ENCODE measurements at places on chromosomes 12 and 14. TPM values are rescaled to one million over a fixed set of nuclear protein-coding genes. Genes with fewer than 3 reads are reported as not detected.

Gene ADSS1
- 1.3 TPM for total RNA-seq

DNA sequence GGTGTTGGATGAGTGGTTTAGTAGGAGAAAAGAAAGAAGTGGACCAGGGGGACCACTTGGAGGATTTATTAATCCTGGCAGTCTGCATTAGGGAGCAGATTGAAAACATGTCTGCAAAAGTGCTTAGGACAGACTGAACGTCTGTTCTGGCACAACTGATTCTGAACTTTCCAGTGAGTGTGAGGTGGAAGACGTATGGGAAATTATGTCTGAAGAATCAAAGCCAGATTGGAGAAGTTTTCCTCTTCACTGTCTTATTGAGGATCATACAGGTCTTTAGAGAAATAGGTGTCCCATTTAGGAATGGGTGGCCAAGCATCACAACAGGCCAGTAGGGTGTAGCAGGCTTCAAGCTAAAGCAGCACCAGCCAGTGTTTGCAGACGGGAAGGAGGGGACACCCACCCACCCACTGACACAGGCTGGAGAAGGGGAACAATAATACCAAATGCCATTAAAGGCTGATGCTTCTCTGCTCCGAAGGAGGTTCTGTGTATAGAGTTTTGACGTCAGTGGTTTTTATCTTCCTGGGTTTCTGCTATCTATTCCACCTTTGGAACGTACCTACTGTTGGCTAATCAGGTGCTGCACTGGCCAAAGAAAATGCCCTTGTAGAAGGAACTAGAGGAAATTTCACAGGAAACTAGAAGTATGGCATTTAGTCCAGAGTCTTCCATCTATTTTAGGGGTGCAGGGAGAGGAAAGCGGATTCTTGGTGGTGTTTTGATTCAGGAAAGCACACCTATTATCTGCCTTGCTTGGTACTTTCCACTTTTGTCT is 1.8 kb downstream of the SRRM4 start:
- DNase-seq: no peak

Gene TGFB3
- total RNA-seq: 7.7 TPM

GRCh38 chr12:4779749-4780148 is 59.5 kb downstream of the GALNT8 start:
- no peak for DNase-seq

GRCh38 chr12:101823891-101824290 is 6.9 kb downstream of the GNPTAB start:
- peak; percentile 21 for DNase-seq

- no peak for DNase-seq
Observed at GRCh38 chr12:114686426-114686772, 2.4 kb upstream of the TBX3 start.

DNA sequence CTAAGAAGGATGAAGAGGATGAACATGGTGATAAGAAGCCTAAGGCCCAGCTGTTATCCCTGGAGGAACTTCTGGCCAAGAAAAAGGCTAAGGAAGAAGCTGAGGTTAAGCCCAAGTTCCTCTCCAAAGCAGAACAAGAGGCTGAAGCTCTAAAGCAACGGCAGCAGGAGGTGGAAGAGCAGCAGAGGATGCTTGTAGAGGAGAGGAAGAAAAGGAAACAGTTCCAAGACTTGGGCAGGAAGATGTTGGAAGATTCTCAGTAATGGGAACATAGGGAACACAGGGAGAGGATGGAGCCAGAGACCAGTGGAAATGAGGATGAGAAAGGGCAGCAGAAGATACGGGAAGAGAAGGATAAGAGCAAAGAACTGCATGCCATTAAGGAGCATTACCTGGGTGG is 27.5 kb upstream of the KRT77 start:
- no peak for DNase-seq

GRCh38 chr14:70014406-70015095 is 135.3 kb downstream of the SMOC1 start:
- no peak for DNase-seq

DNA sequence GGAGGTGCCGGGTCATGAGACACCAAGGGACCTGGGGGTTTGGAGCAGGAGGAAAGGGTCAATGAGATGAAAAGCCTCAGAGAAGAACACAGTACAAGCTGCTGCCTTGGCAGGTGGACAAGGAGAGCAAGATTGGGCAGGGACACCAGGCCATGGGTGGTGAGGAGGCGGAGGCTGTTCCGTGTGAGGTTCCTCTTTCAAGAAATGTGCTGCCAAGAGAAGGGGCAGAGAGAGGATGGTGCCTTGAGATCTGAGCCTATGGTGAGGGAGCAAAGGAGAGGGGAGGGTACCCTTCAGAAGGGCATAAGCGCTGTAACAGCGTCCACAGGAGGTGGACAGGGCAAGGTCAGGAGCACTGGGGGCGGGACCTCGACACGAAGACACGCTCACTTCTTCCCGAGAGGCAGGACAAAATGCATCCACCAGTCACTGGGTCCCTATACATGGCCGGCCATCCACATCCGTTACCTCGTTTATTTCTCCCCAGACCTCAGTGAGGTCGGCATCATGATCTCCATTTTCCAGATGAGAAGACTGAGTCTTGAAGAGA is 100.2 kb downstream of the B4GALNT3 start:
- no peak for DNase-seq

GRCh38 chr12:6927379-6928021 is at the start of gene ATN1:
Gene ATN1 (plus strand): TSS chr12:6927959. CDS start chr12:6934002, 6,043 bp downstream.
- peak; percentile 87 for DNase-seq

- DNase-seq: no peak
Observed at GRCh38 chr14:20818861-20819260, 16.2 kb upstream of the RNASE1 start.

Gene PIP4P1
- total RNA-seq: 20.7 TPM

GRCh38 chr12:116537101-116537904 is 21.9 kb upstream of the MAP1LC3B2 start:
- no peak for DNase-seq

DNA sequence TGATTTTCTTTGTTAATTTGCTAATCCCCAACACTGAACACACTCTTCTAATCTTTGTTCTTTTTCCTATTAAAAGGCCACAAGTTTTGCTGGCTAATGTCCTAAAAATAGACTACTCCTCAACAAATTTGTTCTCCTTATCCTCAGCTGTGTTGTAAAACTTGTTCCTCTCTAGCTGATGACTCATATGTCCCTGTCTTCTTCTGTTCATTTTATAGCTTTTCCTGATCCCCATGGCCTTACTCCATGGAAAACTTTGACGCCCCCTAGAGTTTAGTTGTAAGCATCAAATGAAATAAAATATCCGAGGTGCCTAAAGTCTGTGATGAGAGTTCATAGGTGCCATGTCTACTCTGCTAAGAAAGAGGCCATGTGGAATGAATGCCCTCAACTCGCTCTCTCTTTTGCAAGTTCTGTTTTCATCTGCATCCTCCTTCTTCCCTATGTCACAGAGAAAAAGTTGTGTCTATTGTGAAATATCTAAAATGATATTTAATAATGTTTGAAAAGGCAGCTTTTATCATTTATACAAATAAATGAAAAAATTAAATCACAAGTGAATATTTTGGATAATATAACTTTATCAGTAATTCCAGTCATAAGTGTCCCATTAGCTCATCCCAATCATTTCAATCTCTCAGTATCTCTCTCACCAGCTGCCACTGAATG is 237.9 kb downstream of the IPO8 start:
- peak; percentile 97 for DNase-seq

Gene NOC4L
- total RNA-seq: 12.1 TPM

GRCh38 chr12:109987615-109988014 is 8.6 kb downstream of the GIT2 start:
- peak; percentile 70 for DNase-seq

Gene LHX5
- not detected for total RNA-seq

DNA sequence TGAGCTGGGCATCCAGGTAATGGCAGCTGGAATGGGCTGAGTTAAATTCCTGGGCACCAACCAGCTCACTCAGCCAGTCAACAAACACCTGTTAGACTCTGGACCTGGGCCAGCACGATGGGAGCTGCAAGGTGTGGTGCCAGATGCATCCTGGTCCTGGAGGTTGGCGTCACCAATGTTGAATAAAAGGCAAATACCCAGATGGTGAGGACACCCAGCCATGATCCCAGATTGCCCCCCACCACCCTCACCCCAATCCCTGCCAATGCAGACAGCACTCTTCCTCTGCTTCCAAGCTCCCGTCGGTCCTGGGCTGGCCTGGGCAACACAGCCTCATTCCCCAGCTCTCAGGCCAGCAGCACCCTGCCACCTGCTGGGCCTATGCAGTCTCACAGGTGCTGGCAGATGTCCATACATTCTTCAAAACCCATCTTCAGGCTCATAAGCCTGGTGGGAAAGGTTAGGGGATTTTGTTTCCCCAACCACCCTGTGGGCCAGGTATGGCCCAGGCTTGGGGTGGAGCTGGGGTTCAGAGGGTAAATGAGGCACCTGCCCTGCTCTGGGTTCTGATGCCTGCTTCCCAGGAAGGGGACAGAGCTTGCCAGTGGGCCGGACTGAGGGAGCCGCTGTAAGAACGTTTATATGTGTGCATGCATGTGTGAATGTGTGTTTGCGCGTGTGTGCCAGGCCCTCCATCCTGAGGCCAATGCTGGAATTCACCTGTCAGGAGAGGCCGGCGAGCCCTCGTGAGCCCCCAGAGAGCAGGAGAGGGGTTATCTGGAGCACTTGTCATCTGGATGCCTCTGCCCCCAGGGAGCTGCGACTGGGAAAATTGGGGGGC is 58.0 kb downstream of the LGMN start:
- DNase-seq: peak; percentile 43

- DNase-seq: peak; percentile 18
Observed at GRCh38 chr12:3251067-3251466, 173.9 kb downstream of the TSPAN9 start.

Gene TM9SF1
- total RNA-seq: 96.3 TPM

DNA sequence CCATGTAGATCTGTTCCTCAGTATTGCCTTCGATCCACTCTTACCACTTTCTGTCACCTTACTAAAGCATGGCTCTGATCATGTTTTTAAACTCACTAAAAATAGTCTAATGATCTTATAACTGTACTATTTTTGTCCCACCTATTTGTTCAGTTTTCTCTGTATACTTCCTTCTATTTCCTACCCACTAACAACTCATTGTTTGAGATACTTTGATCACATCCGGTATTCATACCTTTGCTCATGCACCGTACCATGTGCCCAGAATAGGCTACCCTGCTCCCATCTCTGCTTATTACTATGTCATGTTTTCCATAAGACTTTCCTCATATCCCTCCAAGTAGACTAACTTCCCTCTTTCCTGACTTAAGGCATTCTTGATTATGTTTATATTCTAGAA is 128.6 kb downstream of the MED13L start:
- DNase-seq: no peak

DNA sequence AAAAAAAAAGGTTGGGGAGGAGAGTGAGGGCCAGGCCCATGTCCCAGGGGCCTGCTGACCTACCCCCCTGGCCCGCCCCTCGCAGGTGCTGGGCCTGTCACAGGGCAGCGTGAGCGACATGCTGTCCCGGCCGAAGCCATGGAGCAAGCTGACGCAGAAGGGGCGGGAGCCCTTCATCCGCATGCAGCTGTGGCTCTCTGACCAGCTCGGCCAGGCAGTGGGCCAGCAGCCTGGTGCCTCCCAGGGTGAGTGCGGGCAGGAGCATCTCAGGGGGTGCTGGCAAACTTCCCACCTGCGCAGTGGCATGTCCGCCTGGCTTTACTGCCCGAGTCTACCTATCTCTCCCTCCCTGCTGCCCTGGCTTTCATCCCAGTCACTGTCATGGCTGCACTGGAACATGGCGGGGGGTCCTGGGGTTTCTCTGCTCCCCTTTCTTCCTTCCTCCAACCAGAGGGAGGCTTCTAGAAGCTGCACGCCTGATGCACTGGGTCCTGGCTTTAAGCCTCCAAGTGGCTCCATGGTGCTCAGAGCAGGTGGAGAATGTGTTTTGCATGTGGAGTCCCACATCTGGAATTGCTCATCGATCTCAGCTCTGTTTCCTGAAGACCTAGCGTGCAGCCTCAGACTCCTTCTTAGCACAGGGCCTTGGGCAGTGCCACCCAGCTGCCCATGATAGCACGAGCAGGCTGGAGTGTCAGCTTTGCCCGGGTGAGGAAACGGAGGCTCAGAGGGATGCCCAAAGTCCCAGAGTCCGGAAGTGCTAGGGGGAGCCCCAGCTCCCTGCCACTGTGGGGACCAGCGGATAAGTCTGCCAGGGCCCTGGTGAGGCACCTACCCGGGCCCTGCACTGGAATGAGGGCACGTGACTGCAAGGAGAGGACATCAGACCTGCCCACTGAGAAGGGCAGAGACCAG is 46.3 kb downstream of the PHETA1 start:
- no peak for DNase-seq
